ENCODE measurements at places on chromosomes 3 and 15.
A peak's percentile ranks its signal among the peaks of the same experiment; 100 is the strongest.

- DNase-seq = no peak
These were observed 61.5 kb upstream of the DCBLD2 start for GRCh38 chr3:98962951-98963350.

GRCh38 chr15:40739854-40740253 is 15.2 kb downstream of the RMDN3 start:
- no peak for DNase-seq

- no peak for DNase-seq
These were observed 62.0 kb upstream of the TRIM71 start for GRCh38 chr3:32755761-32756160.

- DNase-seq = peak; percentile 17
These were observed 651.6 kb downstream of the NTRK3 start for GRCh38 chr15:87604857-87605446.

GRCh38 chr15:56244811-56245576 is 1.3 kb upstream of the RFX7 start:
- peak; percentile 58 for DNase-seq

- DNase-seq = no peak
These were observed 391.5 kb upstream of the CCDC54 start for GRCh38 chr3:106985721-106986120.

- DNase-seq = peak; percentile 7
These were observed 44.6 kb downstream of the SLC12A1 start for GRCh38 chr15:48250640-48251076.

- DNase-seq = peak; percentile 62
These were observed at the start of gene SYNM for GRCh38 chr15:99104788-99105513. Gene SYNM, plus strand, starts transcription at chr15:99105080. Its CDS starts 120 bp downstream, at chr15:99105200.

GRCh38 chr3:47907784-47908183 is 104.8 kb downstream of the DHX30 start:
- no peak for DNase-seq

GRCh38 chr15:66308531-66308930 is 15.2 kb downstream of the DIS3L start:
- no peak for DNase-seq

DNA sequence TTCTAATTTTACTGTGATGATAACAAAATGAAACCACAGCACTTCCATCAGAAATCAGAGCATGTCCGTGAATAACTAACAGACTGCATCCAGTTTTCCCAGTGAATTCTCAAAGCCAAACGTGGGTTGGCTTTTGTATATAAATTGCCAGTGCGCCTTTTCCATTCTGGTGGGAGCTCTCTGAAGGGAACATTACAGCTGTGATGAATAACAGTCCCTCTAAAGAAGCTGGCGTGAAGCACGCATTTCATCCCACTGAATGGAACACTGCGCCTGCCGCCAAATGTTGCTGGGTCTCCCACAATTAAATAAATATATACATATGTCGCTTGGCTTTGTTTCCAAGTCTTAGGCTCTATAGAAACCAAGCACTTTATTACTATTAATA is 113.0 kb upstream of the PFN2 start:
- no peak for DNase-seq

DNA sequence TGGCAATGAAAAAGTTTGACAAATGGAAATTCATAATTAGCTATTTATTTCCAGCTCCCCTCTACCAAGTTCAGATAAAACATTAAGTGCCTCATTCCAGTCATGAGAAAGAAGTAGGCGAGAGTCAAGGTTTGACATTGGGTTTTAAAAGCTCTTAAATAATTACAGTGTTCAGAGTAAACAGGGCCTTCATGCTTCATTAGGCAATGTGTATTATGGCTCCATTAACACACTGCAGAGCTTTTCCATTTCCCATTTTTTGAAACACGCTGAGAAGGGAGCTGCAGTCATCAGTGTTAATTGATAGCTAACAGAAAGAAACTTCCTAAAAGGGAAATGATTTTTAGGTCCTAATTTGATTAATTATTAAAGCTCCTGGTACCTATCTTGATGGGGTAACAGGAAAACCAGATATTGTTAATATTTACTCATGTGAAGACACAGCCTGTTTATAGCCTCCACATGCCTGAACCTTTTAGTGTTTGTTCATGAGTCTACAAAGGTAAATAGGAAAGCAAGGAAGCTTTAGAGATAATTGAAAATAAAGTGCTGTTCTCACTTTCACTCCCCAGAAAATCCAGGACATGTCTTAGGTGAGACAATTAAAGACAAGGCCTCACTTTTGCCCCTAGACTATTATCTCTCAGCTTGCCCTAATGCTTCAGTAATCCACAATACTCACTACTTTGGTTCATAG is 28.7 kb downstream of the SST start:
- no peak for DNase-seq

GRCh38 chr3:38454178-38454883 is 641 bp downstream of the ACVR2B start:
- peak; percentile 32 for DNase-seq
